ENCODE measurements at places on chromosomes 7 and 10.

DNA sequence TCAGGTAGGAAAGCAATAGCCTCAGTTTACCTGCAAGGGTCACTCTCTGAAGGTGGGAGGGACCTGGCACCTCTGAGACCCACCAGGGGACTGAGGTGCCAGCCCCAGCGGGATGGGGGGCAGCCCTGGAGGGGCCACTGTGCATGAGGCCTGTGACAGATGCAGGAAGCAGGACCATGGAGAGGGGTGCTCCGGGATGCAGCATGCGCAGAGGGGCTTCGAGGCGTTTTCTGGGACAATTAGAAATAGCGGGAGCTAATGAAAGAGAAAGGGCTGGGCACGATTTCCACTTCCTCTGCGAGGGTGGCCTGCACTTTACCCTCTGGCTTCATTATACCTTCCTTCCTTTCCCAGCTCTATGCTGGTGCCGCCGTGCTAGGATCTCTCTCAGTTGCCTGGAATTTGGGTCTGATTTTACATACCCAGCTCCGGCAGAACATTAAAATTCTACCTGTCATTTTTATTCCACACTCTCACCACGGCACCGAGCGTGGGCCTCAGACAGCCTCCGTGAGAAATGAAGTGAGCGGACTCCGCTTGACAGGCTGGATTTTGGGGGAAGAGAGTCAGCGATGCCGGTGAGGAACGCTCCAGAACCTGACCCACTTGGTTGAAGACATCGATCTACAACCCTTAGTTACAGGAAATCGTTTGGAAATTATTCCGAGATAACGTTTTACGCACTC is 333.9 kb upstream of the PFKP start:
- no peak overlapping the region for H3K27ac ChIP-seq
- H3K27me3 ChIP-seq, result no peaks in the 10 kb centered on the region
- DNase-seq, result no peak
- no peak overlapping the region for H3K4me3 ChIP-seq

DNA sequence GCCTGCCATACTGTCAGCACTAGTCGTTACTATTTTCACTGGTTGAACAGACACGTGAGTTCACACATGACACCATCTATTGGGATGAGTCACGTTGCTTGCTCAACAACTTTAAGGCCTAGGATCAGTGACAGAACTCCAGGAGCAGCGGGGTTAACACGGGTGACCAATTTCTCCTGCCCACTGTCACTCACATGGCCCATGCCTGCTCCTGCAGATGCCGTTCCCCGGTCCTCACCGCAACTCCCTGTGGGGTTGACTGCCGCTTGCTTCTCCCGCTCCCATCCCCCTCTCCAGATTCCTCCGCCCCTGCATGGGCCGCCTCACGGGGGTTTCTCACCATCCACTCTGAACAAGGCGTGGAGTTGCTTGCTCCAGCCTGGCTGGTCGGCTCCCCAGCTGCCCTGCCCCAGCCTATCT is 128.2 kb downstream of the TAX1BP1 start:
- H3K4me3 ChIP-seq, result no peak overlapping the region
- no peaks in the 10 kb centered on the region for H3K27me3 ChIP-seq
- DNase-seq, result no peak
- no peaks in the 10 kb centered on the region for H3K36me3 ChIP-seq
- no peaks in the 10 kb centered on the region for H3K4me1 ChIP-seq

GRCh38 chr7:123797673-123798531 is 47.1 kb upstream of the HYAL4 start:
- H3K36me3 ChIP-seq, result no peaks in the 10 kb centered on the region
- peaks cover 15% of the 10 kb centered on the region for H3K4me1 ChIP-seq
- H3K27ac ChIP-seq, result peak overlapping the region; percentile 78
- DNase-seq, result peak; percentile 60
- H3K4me3 ChIP-seq, result no peak overlapping the region

DNA sequence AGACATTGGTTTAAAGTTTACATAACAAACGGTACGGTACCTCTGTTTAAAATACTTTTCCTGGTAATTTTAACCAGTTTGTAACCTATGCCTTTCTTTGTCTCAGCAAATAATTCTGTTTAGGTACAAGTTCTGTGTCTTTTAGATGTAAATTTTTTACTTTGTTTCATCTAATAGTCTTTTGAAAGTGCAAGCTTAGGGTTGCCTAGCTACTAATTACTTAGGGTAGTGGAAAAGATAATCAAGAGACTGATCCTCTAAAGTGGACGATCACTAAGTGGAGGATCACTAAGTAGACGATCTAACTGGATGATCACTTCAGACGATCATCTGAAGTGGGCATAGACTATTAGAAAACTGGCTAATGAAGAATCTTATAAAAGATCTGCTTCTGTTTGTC is 16.1 kb upstream of the FKBP9 start:
- peak overlapping the region; percentile 74 for H3K4me3 ChIP-seq
- no peak overlapping the region for H3K27ac ChIP-seq
- H3K27me3 ChIP-seq, result peaks cover 2% of the 10 kb centered on the region
- peaks cover 18% of the 10 kb centered on the region for H3K4me1 ChIP-seq
- no peaks in the 10 kb centered on the region for H3K36me3 ChIP-seq
- DNase-seq, result no peak

GRCh38 chr10:4260483-4261124 is 475.6 kb upstream of the KLF6 start:
- H3K36me3 ChIP-seq, result no peaks in the 10 kb centered on the region
- H3K27me3 ChIP-seq, result no peaks in the 10 kb centered on the region

GRCh38 chr7:29839302-29839701 is 33.0 kb downstream of the WIPF3 start:
- H3K36me3 ChIP-seq, result no peaks in the 10 kb centered on the region
- no peak overlapping the region for H3K4me3 ChIP-seq
- H3K27ac ChIP-seq, result no peak overlapping the region
- peaks cover 26% of the 10 kb centered on the region for H3K27me3 ChIP-seq
- no peaks in the 10 kb centered on the region for H3K4me1 ChIP-seq

DNA sequence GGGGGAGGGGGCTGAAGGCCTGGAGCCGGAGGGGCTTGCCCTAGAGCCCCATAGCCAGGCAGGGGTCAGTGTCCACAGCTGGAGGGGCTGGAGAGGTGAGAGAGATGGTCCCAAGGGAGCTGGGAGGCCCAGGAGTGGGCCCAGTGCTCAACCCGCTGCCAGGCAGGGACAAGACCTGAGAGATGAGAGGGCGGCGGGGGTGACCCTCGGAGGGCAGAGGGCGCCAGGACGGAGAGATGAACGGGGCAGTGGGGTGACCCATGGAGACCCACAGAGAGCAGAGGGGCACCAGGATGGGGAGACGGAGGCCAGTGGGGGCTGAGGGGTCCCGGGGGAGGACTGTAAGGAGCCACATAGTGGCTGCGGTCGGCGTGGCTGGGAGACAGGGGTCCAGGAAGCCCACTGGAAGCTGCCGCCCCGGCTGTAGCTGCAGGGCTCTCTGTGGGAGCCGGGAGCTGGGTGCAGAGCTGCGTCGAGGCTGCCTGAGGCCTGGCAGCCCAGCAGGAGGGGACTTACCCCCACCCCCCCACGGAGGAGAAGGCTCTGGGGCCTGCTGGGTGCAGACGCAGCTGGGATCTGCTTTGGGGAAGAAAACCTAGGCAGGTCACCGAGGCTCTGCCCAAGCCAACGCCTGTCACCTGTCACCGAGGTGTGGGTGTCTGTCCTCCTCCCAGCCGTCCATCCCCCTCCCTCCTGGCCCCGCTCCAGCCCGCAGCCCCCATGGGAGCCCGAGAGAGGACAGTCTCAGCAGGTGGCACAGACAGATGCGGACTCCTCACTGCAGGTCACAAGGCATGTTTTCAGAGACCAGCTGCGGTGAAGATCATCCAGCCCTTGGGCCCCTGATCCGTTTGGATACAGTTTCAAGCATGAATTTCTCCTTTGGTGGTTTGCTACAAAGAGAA is 25.1 kb downstream of the PWWP2B start:
- no peak overlapping the region for H3K4me3 ChIP-seq
- H3K36me3 ChIP-seq, result no peaks in the 10 kb centered on the region
- H3K4me1 ChIP-seq, result peaks cover 37% of the 10 kb centered on the region
- DNase-seq, result no peak

GRCh38 chr10:73790886-73791625 is 5.7 kb downstream of the ZSWIM8 start:
- H3K36me3 ChIP-seq, result peaks cover 37% of the 10 kb centered on the region
- no peak overlapping the region for H3K4me3 ChIP-seq
- no peaks in the 10 kb centered on the region for H3K4me1 ChIP-seq
- no peaks in the 10 kb centered on the region for H3K27me3 ChIP-seq
- H3K27ac ChIP-seq, result no peak overlapping the region

GRCh38 chr10:61765176-61766087 is 102.7 kb downstream of the CABCOCO1 start:
- H3K36me3 ChIP-seq, result no peaks in the 10 kb centered on the region
- no peaks in the 10 kb centered on the region for H3K4me1 ChIP-seq
- no peaks in the 10 kb centered on the region for H3K27me3 ChIP-seq
- DNase-seq, result no peak

DNA sequence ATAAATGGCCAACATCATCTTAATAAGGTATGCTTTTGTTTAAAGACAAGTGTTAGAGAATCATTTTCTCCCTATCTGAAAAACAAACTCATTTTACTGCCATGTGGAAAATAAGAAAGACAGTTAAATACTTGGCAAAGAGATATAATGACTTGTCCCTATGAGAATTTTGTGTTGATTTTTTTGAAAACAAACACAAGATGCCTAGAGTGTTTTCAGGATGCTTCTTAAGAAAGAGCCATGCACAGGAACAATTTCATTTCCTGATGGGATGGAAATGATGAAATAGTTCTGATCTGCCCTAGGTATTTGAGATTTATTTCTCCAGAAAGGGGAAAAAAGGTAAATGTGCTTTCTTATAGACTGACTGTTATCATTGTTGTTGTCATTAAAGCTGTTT is 237.5 kb upstream of the GNAI1 start:
- H3K27me3 ChIP-seq, result no peaks in the 10 kb centered on the region
- no peaks in the 10 kb centered on the region for H3K4me1 ChIP-seq
- H3K4me3 ChIP-seq, result no peak overlapping the region
- no peaks in the 10 kb centered on the region for H3K36me3 ChIP-seq

GRCh38 chr7:71243736-71244410 is 111.9 kb downstream of the GALNT17 start:
- DNase-seq, result peak; percentile 54
- H3K4me3 ChIP-seq, result no peak overlapping the region
- H3K27me3 ChIP-seq, result no peaks in the 10 kb centered on the region
- H3K27ac ChIP-seq, result no peak overlapping the region
- peaks cover 9% of the 10 kb centered on the region for H3K4me1 ChIP-seq
- no peaks in the 10 kb centered on the region for H3K36me3 ChIP-seq

- H3K4me1 ChIP-seq, result no peaks in the 10 kb centered on the region
- no peaks in the 10 kb centered on the region for H3K36me3 ChIP-seq
- DNase-seq, result no peak
- H3K27me3 ChIP-seq, result no peaks in the 10 kb centered on the region
Observed at GRCh38 chr7:11206177-11206899, 232.7 kb downstream of the PHF14 start.

DNA sequence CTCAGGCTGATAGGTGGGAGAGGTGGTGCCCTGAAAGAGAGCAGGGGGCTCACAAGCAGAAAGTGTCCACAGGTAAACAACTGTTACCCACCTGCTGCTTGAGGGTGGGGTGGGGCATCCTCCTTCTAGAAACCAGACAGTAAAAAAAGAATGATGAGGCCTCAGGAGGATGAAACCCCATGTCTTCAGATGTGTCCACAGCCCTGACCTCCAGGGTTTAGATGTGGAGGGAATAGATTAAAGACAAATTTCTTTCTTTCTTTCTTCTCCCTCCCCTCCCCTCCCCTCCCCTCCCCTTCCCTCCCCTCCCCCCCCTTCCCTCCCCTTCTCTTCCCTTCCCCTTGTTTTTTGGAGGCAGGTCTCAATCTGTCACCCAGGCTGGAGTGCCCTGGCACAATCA is 333.5 kb upstream of the NUPR2 start:
- H3K36me3 ChIP-seq, result no peaks in the 10 kb centered on the region
- no peak for DNase-seq
- no peak overlapping the region for H3K27ac ChIP-seq

GRCh38 chr7:134991469-134992339 is 5.4 kb downstream of the AGBL3 start:
- H3K27ac ChIP-seq, result no peak overlapping the region
- no peaks in the 10 kb centered on the region for H3K27me3 ChIP-seq
- peaks cover 13% of the 10 kb centered on the region for H3K4me1 ChIP-seq
- no peak for DNase-seq
